Renal pelvis (tissue), 12 donors: ENCODE measurements at places on chromosomes 7 and 10. TPM values are rescaled to one million over a fixed set of nuclear protein-coding genes. Genes with fewer than 3 reads are reported as not detected.

GDF2 gene
- polyA plus RNA-seq, result not detected

CPA2 gene
- polyA plus RNA-seq, result 0.21 TPM

ELAPOR2 gene
- polyA plus RNA-seq, result 8.3 TPM

MMD2 gene
- polyA plus RNA-seq, result 0.23 TPM

HTR5A gene
- not detected for polyA plus RNA-seq

HOXA7 gene
- 28.6 TPM for polyA plus RNA-seq

RBM20 gene
- 8.3 TPM for polyA plus RNA-seq

DNAJC12 gene
- polyA plus RNA-seq, result 11.8 TPM

PPP1R17 gene
- polyA plus RNA-seq, result not detected

RARRES2 gene
- 55.6 TPM for polyA plus RNA-seq

ANXA8 gene
- polyA plus RNA-seq, result 0.32 TPM

MARVELD1 gene
- 43.9 TPM for polyA plus RNA-seq

ARMC3 gene
- 16.8 TPM for polyA plus RNA-seq

ETV1 gene
- polyA plus RNA-seq, result 29.0 TPM

CLDN4 gene
- polyA plus RNA-seq, result 76.8 TPM

ATRNL1 gene
- 20.2 TPM for polyA plus RNA-seq

LLCFC1 gene
- polyA plus RNA-seq, result 1.0 TPM

NRG3 gene
- 12.9 TPM for polyA plus RNA-seq

TCF7L2 gene
- polyA plus RNA-seq, result 49.2 TPM

HOXA5 gene
- polyA plus RNA-seq, result 64.7 TPM

PIP4K2A gene
- polyA plus RNA-seq, result 27.1 TPM

PPIA gene
- 1,223 TPM for polyA plus RNA-seq

NPSR1 gene
- not detected for polyA plus RNA-seq

WEE2 gene
- 0.07 TPM for polyA plus RNA-seq

C10orf62 gene
- 1.3 TPM for polyA plus RNA-seq

FRA10AC1 gene
- polyA plus RNA-seq, result 26.7 TPM

FBXW4 gene
- polyA plus RNA-seq, result 56.9 TPM

PAX2 gene
- polyA plus RNA-seq, result 175 TPM

MYL10 gene
- polyA plus RNA-seq, result 0.36 TPM

FEZF1 gene
- not detected for polyA plus RNA-seq

SUGCT gene
- 12.2 TPM for polyA plus RNA-seq

LRRN3 gene
- polyA plus RNA-seq, result 3.3 TPM

DYDC2 gene
- 2.2 TPM for polyA plus RNA-seq

LRRC17 gene
- 62.1 TPM for polyA plus RNA-seq
